Cardiac fibroblast (primary cell): ENCODE measurements at places on chromosomes 5 and 9.

GRCh38 chr9:137789295-137789895 lies 88.2 kb upstream of the CACNA1B start:
- no peak for DNase-seq

- peak; percentile 57 for DNase-seq
Measured at GRCh38 chr9:128575469-128575868, 23.1 kb downstream of the SPTAN1 start.

DNA sequence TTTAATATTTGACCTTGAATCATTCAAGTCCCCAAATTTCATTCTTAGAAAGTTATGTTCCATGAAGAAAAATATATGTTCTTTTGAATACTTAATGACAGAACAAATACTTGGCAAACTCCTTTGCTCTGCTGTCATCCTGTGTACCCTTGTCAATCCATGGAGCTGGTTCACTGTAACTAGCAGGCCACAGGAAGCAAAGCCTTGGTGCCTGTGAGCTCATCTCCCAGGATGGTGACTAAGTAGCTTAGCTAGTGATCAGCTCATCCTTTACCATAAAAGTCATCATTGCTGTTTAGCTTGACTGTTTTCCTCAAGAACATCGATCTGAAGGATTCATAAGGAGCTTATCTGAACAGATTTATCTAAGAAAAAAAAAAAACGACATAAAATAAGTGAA lies 65.4 kb downstream of the WDR41 start:
- DNase-seq, result no peak

GRCh38 chr9:112193572-112194288 lies 18.6 kb upstream of the SUSD1 start:
- no peak for DNase-seq

GRCh38 chr9:34611251-34611810 lies 566 bp downstream of the RPP25L start:
- DNase-seq, result no peak

GRCh38 chr5:161030229-161030628 lies 178.2 kb upstream of the ATP10B start:
- DNase-seq, result no peak

DNA sequence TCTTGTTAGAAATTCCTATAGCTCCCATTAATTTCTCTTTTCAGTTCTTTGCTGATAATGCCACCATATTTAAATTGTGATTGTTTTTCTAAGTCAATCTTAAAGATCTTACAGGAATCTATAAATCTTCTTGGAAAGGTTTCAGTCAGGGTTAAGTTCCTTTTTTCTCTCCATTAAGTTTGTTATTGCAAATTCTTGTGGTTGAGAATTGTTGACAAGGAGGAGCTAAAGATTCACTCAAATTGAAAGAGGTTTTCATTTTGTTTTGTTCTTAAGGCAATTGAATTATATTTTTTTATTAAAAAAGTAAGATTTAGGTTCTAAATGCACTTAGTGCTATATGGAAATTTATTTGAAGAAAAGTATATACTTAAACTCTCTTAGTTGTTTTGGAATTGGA lies 213.4 kb downstream of the PRR16 start:
- no peak for DNase-seq

GRCh38 chr9:96423322-96423984 lies 5.3 kb upstream of the ZNF367 start:
- no peak for DNase-seq

GRCh38 chr9:130903194-130904069 lies 6.8 kb upstream of the QRFP start:
- no peak for DNase-seq

DNA sequence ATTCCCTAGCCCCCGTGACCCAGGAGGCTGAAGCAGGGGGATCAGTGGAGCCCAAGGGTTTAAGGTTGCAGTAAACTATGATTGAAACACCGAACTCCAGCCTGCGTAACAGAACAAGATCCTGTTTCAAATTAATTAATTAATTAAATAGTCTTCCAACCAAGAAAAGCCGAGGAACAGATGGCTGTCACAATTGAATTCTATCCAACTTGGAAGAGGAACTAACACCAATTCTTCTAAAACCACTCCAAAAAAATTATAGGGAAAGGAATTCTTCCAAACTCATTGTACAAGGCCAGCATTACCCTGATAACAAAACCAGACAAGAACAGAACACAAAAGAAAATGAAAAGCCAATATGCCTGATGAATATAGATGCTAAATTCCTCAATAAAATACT lies 43.4 kb upstream of the RGS7BP start:
- DNase-seq, result no peak

- DNase-seq, result no peak
Measured at GRCh38 chr5:60163762-60164161, 270.2 kb upstream of the PDE4D start.

DNA sequence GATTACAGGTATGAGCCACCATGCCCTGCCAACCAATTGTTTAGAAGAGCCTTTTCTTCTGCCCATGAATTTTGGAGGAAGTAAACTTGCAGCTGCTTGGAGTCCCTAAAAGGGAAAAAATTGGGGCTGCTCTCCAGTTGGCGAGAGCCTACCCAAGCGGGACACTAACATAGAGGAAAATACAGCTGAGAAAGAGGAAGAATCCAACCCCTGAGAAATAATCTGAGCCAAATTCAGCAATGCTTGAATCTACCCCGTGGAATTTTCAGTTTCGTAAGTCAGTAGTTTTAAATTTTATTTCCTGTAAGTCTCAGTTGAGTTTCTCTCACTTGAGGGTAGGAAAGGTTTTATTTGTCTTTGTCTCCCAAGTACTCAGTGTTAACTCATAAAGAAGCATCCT lies 30.4 kb upstream of the UBTD2 start:
- no peak for DNase-seq

DNA sequence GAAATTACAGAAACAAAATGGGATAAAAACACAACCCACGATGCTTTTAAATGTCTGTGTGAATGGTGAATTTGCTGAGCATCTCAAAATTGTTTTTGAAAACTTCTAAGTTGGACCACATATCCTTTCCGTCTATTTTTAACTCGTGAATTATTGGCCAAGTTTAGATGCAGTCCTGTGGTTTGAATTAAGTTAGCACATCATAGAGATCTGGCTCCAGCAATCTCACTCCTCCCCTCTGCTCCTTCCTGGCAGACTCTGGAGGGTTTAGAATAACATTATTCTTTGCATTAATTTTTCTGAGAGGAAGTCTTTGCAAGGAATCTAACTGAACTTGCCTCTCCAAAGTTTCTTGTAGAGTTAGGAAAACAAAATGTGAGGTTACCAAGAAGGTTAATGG lies 14.5 kb upstream of the ANKRD55 start:
- peak; percentile 55 for DNase-seq

DNA sequence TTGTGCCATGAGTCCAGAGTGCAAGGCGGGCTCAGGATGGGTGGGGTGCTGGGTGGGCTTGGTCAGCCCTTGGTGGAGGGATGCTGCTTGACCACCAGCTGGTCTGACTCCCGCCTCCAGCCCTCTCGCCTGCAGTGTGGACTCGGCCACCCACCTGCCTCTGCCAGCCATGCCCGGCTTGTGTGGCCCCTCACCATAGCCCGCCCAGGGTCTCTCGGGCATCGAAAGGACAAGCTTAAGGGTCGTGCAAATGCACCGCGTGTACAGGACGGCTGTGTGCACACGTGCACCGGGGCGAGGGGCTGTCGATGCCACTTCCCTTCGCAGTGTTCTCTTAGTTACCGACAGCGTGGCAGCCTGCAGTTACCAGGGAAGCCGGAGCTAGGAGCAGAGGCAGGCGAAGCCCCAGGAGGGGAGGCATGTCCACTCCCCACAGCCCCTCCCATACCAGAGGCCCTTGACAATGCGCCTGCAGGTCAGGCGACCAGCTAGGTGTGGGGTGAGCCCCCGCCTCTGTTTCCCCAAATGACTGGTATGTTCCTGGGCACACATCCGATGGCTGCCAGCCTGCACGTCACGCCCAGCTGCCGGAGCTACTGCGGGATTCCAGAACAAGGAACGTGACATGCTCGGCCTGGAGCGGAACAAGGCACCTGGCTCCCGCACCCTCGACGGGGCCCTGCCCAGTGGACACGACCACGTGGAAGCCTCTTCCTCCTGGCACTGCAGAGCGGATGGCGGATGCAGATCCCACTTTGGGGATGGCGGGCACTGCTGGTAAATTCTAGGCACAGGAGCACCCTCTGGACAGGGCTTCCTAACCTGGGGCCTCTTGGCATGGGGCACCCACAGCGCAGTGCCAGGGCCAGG lies 7.8 kb downstream of the LCN9 start:
- no peak for DNase-seq

GRCh38 chr5:98111686-98112085 lies 661.8 kb upstream of the RGMB start:
- no peak for DNase-seq
